ENCODE measurements at places on chromosomes 12 and 14.

DNA sequence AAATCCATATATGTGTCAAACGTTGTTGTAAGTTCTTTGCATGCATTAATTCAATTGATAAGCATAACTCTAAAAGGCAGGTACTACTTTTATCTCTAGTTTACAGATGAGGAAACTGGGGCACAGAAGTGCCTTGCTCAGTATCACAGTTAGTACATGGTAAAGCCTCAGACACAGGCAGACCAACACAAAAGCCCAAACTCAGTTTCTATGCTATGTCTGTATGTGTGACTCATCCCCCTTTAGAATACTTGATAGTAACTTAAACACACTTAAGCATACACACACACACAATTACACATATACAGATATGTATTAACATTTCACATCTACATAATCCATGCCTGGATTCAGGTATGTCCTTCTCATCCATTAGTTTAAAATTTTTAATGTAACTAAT lies 88.0 kb downstream of the EPS8 start:
- DNase-seq = peak; percentile 26

- DNase-seq = no peak
These were observed 2.9 kb upstream of the PTHLH start for GRCh38 chr12:27975222-27976136.

- no peak for DNase-seq
These were observed 24.2 kb downstream of the RPH3A start for GRCh38 chr12:112815589-112816321.

GRCh38 chr12:120822832-120823503 lies 81.2 kb downstream of the SPPL3 start:
- DNase-seq = no peak

DNA sequence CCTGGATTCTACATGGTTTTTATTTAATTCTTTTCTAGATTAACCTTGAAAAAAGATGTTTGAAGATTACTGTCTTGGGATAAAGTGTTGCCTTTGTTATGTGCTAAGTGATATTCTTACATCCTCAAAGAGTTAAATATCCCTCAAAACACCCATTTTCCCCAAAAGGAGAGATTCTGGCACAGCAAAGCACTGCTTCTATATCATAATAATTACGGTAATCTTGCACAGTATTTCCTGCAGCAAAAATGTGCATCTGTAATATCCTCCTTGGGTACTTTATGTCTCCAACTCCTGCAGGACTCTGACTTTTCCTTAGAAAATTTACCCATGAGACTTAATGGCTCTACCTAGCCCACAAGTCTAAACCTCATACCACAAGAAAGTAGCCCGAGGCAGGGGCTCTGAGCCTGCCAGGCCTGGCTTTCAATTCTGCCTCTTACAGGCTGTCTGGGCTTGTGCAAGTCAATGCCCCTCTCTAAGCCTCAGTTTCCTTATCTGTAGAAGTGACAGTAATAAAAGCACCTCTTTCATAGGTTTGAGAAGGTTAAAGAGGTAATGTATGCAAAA lies 45.8 kb downstream of the SVOP start:
- DNase-seq = no peak

All from inflammatory macrophage (primary cell).